Smooth muscle cell of the umbilical artery (primary cell): ENCODE measurements at places on chromosomes 3 and 15. TPM values are rescaled to one million over a fixed set of nuclear protein-coding genes. Genes with fewer than 3 reads are reported as not detected.

Gene PTX3
- 287 and 687 TPM in 2 replicates for total RNA-seq

Gene GASK1A
- total RNA-seq = 1.5 and 1.8 TPM in 2 replicates

Gene GRK7
- 0.05 TPM in 1 of 2 replicates, not detected in the other for total RNA-seq

Gene B3GNT5
- 4.2 and 11.3 TPM in 2 replicates for total RNA-seq

Gene GABPB1
- 43.7 and 46.5 TPM in 2 replicates for total RNA-seq

Gene BCL2A1
- total RNA-seq = 2.1 and 2.2 TPM in 2 replicates

Gene OXTR
- total RNA-seq = 3.9 and 31.7 TPM in 2 replicates

Gene TMEM42
- 7.8 and 14.3 TPM in 2 replicates for total RNA-seq

Gene RLBP1
- total RNA-seq = not detected in 2 replicates

Gene NPAP1
- total RNA-seq = not detected in 2 replicates

Gene DCBLD2
- total RNA-seq = 216 and 1,178 TPM in 2 replicates

Gene DNAH12
- total RNA-seq = 0.37 and 0.59 TPM in 2 replicates

Gene GPR149
- total RNA-seq = not detected in 2 replicates

Gene ADGRG7
- 0.30 TPM in 1 of 2 replicates, not detected in the other for total RNA-seq

Gene ATP13A5
- total RNA-seq = not detected in 2 replicates

Gene MYRIP
- 0.05 TPM in 1 of 2 replicates, not detected in the other for total RNA-seq

Gene PLA2G4D
- not detected in 2 replicates for total RNA-seq

Gene DCP1A
- 10.7 and 13.8 TPM in 2 replicates for total RNA-seq

Gene WDR93
- under 0.01 TPM in 1 of 2 replicates, not detected in the other for total RNA-seq

Gene AADAC
- 0.09 and 1.2 TPM in 2 replicates for total RNA-seq

Gene GOLGA6A
- not detected in 2 replicates for total RNA-seq

Gene KNL1
- total RNA-seq = 1.2 and 14.2 TPM in 2 replicates

Gene NT5DC2
- total RNA-seq = 227 and 292 TPM in 2 replicates

Gene LRRC31
- not detected in 2 replicates for total RNA-seq

Gene P2RY14
- not detected in 2 replicates for total RNA-seq

Gene CCR2
- not detected in 2 replicates for total RNA-seq

Gene FHIT
- total RNA-seq = 1.2 and 1.4 TPM in 2 replicates

Gene FOXB1
- total RNA-seq = not detected in 2 replicates

Gene SHF
- 1.5 TPM in 2 replicates for total RNA-seq

Gene ENTPD3
- total RNA-seq = 0.14 and 0.30 TPM in 2 replicates

Gene GALNT15
- 5.0 and 9.5 TPM in 2 replicates for total RNA-seq

Gene LRRC49
- total RNA-seq = 19.0 and 28.2 TPM in 2 replicates

Gene OSBPL10
- total RNA-seq = 9.3 and 17.8 TPM in 2 replicates

Gene SUSD5
- 1.5 and 3.9 TPM in 2 replicates for total RNA-seq

Gene KCNAB1
- total RNA-seq = under 0.01 and 3.5 TPM in 2 replicates

Gene RBP2
- not detected in 2 replicates for total RNA-seq

Gene HACL1
- 14.6 and 21.1 TPM in 2 replicates for total RNA-seq

Gene HCLS1
- 3.3 and 6.5 TPM in 2 replicates for total RNA-seq

Gene ZBBX
- under 0.01 and 0.32 TPM in 2 replicates for total RNA-seq

Gene GABRA5
- total RNA-seq = 3.9 and 5.7 TPM in 2 replicates

Gene CCDC13
- total RNA-seq = 0.14 and 0.59 TPM in 2 replicates

Gene CD200R1
- total RNA-seq = 0.05 TPM in 1 of 2 replicates, not detected in the other

Gene SELENOK
- total RNA-seq = 10.3 and 16.9 TPM in 2 replicates

Gene TPRG1
- total RNA-seq = 0.30 and 1.3 TPM in 2 replicates

Gene NRROS
- total RNA-seq = 0.30 and 1.2 TPM in 2 replicates

Gene CFAP100
- not detected in 2 replicates for total RNA-seq

Gene CCDC80
- total RNA-seq = 325 and 1,122 TPM in 2 replicates

Gene KLF13
- total RNA-seq = 10.7 and 24.9 TPM in 2 replicates

Gene HOMER2
- total RNA-seq = 3.9 and 6.4 TPM in 2 replicates

Gene GOLGA8J
- total RNA-seq = not detected in 2 replicates
